ENCODE measurements at places on chromosomes 16 and 17.
A peak's percentile ranks its signal among the peaks of the same experiment; 100 is the strongest.

- no peak for DNase-seq
Observed at GRCh38 chr17:77704048-77704815, 254.3 kb upstream of the TNRC6C start.

GRCh38 chr17:59311051-59311468 lies 20.4 kb upstream of the YPEL2 start:
- peak; percentile 47 for DNase-seq

DNA sequence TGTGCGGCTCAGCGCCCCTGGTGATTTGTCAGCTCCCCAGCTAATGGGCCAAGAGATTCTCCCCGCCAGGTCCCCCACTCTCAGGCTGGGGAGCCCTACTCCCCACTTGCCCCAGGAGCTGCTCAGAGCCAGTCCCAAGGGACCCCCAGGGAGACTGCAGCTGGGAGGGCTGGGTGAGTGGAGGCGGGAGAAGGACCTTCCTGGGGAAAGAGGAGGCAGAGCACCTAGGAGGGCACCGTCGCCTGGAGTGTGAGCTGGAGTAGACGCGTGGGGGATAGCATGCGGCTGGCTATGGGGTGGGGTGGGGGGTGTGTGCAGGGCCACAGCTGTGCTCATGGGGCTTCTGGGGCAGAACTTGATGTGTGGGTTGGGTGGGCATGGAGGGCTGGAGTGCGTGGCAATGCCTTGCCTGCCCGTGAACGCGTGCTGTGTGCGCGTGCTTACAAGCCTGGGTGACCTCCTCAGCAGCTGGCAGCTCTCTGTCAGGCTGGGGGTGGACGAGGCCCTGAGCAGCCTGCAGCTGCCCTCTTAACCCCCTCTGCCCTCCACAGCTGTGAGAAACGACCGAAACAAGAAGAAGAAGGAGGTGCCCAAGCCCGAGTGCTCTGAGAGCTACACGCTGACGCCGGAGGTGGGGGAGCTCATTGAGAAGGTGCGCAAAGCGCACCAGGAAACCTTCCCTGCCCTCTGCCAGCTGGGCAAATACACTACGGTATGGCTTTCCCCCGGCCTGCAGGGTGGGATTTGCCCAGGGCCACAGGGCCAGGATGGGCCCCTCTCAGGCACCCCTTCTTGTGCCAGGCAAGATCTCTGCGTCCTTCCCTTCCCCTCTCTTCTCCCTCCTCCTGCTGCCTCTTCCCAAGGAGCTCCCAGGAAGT lies 12.9 kb downstream of the GJD3 start:
- no peak for DNase-seq

- DNase-seq = no peak
Observed at GRCh38 chr17:63639125-63639524, 16.9 kb downstream of the MAP3K3 start.

GRCh38 chr17:73698966-73699365 lies 54.7 kb upstream of the SDK2 start:
- no peak for DNase-seq

GRCh38 chr16:84175350-84176081 lies 11.3 kb downstream of the TAF1C start:
- DNase-seq = peak; percentile 78

DNA sequence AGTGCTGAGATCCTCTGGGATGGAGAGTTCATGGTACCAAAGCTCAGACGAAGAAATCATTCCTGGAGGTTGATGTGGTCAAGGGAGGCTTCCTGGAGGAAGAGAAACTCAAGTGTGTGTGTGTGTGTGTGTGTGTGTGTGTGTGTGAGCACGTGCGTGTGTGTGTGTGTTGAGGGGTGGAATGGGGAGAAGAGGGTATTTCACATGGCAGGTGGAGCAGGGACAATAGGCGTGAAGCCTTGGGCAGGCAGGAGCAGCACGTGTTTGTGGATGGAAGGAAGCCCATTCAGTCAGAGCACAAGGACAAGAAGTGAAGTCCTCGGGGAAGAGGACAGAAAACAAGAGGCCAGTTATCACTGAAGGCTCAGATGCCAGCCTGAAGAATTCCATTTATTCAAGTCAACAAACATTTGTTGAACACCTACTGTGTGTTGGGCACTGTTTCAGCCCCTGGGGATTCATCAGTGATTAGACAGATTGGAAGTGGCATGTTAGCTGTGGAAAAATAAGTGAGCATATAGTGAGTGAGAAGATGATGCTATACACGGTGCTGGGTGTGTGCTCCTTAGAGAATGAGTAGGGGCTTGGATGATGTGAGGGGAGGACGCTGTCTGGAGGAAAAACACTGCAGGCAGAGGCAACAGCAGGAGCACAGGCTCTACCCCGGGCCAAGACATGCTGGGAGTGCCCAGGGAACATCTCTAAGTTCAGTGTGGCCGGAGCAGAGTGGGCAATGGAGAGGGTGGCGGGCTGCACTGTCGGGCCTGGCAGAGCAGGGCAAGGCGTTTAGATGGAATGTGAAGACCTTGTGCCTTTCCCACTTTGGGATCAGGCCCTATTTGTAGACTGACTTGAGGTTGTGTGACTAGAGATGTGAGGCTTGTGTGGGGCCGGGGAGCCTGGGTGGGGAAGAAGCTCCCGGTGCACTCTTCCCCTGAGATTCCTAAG lies 267.1 kb downstream of the CBLN1 start:
- no peak for DNase-seq

DNA sequence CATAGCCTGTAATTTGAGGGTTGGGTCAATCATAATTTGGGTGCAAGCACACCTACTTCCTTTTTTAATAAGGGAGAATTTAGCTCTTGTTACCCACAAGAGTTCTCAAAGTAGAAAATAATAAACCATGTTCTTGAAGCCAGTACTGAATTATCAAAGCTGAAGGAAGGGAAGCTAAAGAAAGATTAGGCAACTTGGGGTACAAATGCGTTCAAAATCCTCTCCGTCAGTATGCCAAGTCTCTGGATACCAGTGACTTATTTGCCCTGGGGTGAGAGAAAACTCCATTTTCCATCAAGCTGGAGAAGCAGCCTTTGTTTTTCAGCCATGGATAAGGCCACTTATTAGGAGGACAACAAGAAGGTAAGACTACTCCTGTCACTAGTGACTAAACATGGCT lies 23.5 kb upstream of the DHRS13 start:
- no peak for DNase-seq

DNA sequence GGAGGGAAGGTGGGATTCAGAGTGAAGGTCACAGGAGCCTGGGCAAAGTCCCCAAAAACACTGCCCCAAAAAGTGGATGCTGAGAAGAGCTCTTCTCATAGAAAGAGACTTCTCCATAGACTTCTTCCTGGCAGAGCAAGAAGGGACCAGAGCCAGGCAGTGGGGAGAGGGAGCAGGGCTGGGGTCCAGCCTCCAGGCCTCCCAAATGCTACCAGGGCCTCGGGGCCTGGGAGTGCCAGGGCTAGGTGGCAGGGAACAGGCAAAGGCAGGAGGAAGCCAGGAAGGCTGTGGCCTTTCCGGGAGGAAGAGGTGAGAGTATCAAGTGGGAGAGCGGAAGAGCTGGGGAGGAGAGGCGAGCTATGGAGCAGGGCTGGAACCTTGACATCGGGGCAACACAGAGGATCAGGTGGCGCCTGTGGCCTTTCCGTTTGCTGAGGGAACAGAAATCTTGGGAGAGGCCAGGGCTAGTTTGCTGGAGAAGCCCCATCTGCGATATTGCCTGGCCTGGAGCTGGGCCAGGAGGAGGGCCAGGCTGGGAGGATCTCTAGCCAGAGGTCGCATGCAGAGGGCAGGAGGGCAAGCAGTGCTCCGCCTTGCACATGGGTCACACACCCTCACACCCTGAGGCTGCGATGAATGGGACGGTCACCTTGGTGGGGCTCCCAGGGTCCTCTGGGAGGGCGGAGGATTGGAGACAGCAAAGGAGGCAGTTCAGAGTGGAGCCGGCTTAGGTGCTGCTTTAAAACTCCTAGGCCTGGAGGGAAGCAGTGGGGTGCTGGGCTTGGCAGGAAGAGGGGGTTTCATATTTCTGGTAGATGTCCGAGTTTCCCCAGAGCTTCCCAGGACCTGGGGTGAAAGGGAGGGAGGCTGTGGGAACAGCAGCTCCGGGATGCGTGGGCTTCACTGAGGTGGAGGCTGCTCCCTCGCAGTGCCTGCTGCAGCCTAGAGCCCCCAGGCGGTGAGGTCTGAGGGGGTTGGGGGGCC lies 3.4 kb downstream of the SLC16A5 start:
- no peak for DNase-seq

DNA sequence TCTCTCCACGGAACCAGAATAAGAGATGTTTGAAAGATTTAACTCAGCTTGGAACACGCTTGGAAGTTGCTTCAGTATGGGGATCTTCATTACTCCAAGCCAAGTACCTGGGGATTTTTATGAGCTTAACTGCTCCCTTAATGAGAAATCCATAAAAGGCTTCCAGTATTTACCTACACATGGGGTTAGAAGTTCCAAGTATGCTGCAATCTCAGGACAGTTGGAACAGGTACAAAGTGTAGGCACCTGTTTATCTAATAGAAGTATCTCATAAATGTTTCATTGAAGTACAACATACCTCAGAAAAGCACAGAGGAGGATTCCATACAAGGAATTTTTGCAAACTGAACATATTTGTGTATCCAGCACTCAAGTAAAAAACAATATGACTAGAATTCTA lies 161.6 kb upstream of the PIRT start:
- DNase-seq = no peak

GRCh38 chr17:17015230-17015629 lies 27.0 kb upstream of the MPRIP start:
- DNase-seq = no peak

- no peak for DNase-seq
Observed at GRCh38 chr17:44502598-44503146, 534 bp downstream of the GPATCH8 start.

- DNase-seq = no peak
Observed at GRCh38 chr16:84929421-84930297, 81.7 kb downstream of the ZDHHC7 start.

DNA sequence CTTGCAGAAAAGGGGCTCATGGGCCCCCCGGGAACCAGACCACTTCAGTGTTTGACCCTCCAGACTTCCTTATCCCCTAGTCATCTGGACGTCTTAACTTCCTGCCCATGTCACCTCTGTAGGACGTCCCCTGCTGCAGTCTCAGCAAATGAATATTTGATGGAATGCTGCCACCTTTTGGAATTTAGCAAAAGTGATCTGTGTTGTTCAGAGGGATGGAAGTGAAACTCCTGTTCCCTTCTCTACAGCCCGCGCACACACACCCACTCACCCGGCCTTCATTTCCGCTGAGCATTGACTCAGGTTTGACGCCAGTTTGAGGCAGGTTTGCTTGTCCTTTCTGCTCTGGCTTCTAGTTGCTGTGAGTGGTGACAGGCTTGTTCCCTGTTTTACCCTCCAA lies 507.2 kb upstream of the EEF2KMT start:
- DNase-seq = peak; percentile 15

All from HuH-7 (cell line).